Lung (tissue), 17 donors: ENCODE measurements at places on chromosomes 1 and 21. TPM values are rescaled to one million over a fixed set of nuclear protein-coding genes. Genes with fewer than 3 reads are reported as not detected.

DNA sequence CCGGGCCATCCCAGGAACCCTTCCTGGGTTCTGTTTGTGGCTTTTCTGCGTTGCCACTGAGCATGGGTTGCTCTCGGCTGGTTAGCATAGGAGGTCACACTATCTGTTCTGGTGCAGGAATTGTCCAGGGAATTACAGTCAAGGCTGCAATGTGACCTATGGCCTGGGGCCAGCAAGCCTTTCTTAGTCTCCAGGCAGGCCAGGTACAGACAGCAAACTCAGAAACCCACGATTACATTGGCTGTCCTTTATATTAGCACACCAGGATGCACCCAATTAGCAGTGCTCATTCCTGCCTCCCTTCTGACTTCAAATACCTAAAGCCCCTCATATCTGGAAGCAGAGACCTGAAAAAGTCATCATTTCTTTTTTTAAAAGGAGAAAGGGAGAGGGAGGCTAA, 55.2 kb downstream of the CD247 start:
- DNase-seq, result no peak

GRCh38 chr1:200103966-200104583, 76.6 kb downstream of the NR5A2 start:
- peak; percentile 62 for DNase-seq

DNA sequence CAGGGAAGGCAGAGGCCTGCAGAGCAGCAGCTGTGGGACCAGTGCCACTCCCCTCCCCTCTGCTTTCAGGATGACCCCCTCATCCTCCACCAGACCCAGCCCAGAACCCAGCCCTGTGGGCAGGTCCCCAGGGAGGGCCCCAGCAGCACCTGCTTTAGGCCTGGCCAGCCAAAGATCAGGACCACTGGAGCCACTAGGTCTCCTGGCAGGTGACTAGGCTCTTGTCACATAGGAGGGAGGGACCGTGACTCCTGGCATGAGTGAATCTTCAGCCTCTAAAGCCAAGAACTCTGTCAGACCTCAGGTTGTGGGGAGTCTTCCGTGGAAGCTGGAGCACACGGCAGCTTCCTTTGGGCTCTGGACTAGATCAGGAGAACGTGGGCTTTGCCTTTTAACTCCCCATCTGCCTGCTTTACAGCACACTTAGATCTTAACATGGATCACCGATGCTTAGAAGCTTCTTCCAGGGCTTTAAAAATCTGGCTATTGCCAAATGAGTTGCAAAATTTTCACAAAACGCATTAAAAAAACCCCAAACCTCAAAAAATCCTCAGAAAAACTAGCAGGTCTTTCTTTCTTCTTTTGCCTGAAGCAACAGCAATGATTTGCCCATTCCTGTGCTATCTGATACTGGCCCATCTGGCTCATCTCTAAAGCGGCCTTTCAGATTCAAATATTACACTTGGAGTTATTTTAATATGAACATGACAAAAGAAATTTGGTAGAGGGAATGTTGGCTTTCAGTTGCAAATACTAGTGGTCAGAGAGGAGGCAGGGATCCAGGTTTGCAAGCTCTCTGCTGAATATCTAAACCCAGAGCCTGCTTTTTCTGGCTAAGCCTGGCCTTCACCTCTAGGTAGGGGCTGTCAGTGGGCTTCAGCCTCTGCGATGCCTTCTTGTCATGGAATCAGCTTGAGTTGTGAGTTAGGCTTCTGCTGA, 235.2 kb downstream of the SDCCAG8 start:
- peak; percentile 56 for DNase-seq

The TMEM240 gene
- 2.3 TPM for total RNA-seq

- peak; percentile 31 for DNase-seq
These were observed 6.4 kb downstream of the MT1HL1 start for GRCh38 chr1:236997882-236998281.

DNA sequence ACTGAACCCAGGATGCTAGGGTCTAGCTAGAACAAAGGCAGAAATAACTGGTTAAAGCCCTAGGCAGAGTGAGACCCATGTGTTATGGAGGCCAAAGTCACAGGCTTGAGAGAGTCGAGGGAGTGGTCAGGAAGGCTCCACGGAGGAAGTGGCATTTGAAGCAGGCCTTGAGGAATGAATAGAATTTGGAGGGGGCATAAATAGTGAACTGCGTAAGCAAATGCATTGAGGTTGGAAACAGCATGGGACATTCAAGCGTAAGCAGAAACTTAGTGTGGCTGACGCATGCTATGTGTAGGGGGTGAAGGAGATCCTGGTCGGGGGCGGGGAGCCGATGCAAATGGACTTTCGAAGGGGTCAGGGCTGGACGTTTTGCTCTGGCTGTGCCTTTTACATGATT, 11.5 kb downstream of the AZIN2 start:
- no peak for DNase-seq

The GSTM1 gene
- not detected for total RNA-seq

GRCh38 chr1:245686006-245686405, 531.2 kb downstream of the KIF26B start:
- DNase-seq, result no peak

The RAD54L gene
- 2.1 TPM for total RNA-seq

DNA sequence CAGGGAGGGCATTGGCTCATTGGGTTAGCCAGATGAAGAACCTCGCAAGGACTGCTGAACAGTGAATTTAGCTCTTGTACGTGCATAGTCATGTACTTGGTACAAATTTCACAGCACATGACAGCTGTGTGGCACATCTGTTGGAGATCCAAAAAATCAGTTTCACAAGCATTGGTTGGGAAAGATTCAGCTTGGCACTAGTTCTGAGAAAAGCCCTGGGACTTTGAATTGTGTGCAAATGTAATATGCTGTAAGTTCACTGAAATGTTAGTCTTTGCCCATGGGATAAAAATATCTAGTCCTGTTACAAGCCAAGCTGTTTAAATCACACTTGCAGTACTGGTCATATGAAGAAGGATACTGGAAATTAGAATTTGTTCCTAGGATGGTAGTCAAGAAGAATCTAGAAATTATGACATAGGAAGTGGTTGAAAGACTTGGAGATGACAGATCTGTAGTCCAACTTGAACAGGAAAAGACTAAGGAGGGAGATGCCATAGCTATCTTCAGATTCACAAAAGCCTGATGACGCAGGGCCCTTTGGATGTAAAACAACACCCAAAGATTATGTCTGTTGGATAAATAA, 19.2 kb downstream of the LAMC2 start:
- DNase-seq, result peak; percentile 98

The FABP3 gene
- 19.1 TPM for total RNA-seq

The DYRK3 gene
- 13.0 TPM for total RNA-seq
